ENCODE measurements at places on chromosomes 1 and 21. TPM values are rescaled to one million over a fixed set of nuclear protein-coding genes. Genes with fewer than 3 reads are reported as not detected.
A peak's percentile ranks its signal among the peaks of the same experiment; 100 is the strongest.

DNA sequence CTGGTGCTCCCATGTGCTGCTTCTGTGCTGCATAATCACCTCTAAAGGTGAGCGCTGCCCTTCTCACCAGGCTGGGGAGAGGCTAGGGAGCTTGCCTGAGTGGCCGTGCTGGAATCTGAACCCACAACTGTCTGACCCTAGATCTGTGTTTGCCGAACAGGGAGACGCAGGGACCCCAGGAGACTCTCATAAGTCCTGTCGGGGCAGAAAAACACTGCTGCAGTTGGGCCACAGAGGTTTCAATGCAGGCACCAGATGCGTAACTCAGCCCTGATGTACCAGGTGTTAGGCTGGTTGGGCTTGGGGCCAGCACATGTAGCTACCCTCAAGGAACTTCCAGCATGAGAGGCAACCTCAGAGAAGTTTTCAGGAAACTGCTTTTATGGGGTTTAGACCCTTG lies 49.5 kb upstream of the DMRTB1 start:
- DNase-seq, result no peak

GRCh38 chr1:226547754-226548191 lies 791 bp upstream of the STUM start:
- DNase-seq, result peak; percentile 58

GRCh38 chr1:47184090-47184821 lies 5.6 kb downstream of the PDZK1IP1 start:
- no peak for DNase-seq

DNA sequence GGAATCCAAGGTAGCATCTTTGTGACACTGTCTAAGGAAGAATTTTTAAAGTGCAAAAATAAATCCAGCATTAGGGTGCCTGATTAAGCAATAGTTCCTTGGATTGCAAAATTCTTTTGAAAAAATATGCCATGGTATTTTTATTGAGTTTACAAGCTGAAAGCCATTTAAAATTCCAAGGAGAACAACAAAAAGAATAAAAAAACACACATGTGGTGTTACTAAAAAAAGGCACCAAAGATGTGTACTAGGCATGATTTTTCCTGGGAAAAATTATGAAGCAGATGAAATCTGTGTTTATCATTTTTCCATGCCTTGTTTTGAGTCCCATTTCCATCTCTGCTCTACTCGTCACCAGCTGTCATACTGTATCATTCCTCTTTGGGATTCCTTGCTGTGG lies 157.0 kb upstream of the ZNHIT6 start:
- no peak for DNase-seq

The BCL2L15 gene
- total RNA-seq, result 2.2 TPM

The FCN3 gene
- not detected for total RNA-seq

- no peak for DNase-seq
Measured at GRCh38 chr1:172682812-172683211, 23.9 kb downstream of the FASLG start.

DNA sequence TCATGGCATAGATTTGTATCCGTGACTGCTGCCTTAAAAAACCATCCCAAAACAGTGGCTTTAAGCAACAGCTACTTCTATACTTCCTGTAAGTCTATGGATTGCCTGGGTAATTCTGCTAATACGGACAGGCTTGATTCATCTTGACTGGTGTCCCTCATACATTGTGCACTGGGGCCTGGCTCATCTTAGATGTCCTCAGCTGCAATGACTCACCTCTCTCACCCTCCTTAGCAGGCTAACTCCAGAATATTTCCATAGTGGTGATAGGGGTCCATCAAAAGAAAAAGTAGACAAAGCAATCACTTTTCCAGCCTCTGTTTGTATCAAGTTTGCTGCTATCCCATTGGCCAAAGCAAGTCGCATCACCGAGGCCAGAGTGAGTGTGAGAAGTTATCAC lies 409.1 kb upstream of the KAZN start:
- DNase-seq, result no peak

The LRRC7 gene
- 0.15 TPM for total RNA-seq

DNA sequence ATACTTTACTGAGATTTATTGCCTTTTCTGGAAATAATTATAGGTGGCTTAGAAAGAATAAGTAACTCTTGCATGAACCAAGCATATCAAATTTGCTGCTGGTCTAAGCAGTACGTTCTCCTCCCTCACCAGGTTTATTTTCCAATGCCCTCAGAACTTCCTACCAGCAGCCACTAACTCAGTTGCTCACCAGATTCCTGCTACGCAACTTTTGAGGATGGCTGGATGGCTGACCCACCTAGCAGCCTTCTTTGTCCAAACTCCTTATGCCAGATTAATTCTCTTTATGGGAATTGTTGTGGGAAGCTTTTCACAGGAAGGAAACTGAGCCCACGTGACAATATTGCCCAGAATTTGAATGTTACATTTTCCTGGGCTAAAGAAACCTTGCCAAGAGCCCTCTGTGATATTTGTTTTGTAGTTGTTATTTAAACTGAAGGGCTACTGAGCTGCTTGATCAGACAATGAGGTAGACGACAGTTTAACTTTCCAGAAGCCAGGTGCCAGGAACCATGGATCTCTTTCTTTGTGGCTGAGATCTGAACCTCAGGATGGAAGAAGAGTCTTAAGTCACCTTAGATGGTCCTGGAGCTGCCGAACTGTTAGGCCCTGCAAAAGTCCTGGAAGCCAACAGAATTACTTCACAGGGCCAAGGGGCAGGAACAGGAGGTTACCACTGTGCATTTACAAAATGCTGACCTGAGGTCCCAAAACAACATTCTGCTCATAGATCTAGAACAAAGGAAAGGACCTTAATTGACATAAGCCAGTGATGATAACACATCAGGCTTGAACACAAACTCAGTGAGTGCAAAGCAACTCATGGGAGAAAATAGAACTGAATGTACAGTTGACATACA lies 85.5 kb upstream of the ATP1A1 start:
- DNase-seq, result no peak

DNA sequence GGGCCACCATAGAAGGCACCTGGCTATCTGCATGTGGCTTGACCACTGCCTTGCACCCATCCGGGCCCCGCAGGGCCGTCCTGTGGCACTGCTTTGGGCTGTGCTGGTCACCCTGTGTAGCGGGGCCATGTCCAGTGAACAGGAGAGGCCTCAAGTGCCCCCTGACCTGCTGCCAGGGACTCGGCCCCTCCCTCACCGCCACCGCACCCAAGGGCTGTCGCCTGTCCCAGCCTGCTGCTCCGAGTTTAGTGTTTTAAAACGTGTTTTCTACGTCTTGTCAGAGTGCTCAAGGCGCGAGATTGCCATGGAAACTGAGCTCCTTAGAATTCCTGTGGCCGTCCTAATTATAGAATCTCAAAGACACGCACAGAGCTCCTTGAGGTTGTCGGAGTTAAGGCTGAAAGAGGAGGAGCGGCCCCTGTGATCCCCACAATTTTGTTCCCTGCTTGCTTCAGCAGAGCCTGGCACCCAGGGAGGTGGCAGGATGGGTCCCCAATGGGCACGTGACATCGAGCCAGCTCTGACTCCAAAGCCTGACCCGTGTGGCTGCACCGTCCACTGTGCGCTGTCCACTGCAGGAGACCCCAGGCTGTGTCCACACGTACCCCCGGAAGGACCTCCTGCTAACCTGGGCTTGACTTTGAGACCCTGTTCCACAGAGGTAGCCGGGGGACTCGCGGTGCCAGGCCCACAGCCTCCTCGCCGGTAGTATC lies 66.2 kb downstream of the FAAP20 start:
- no peak for DNase-seq

The ACTA1 gene
- total RNA-seq, result not detected

- DNase-seq, result no peak
Measured at GRCh38 chr21:40931197-40931596, 84.2 kb upstream of the DSCAM start.

The LCE3D gene
- total RNA-seq, result not detected

DNA sequence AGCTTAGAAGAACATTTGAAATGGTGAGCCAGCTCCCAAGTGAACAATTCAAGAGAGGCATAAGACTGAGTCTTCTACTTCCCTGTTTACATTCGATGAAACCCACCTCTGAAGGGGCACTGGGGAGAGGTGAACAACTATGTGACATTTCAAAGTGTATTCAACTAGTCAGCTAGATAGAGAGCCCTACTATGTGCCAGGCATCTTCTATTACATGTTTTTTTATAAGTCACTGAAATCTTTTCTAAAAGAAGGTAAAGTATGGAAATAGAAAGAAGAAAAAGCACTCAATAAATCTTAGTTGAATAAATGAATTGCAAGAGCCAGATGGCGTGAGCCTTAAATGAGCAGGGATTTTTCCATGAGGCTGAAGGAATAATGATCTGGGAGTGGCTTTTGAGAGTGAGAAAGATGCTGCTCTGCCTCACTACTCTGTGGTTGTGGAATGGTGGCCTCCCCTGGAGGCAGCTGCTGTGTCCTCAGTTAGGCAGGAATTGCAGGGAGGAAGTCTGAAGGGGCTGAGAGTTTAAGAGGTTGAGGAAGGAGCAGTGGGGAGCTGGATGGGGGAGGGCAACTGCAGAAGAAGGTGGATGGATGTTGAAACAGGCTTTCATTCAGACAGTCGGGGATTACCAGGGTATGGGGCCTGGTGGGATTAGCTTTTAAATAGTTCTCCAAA lies 10.4 kb upstream of the PTPRF start:
- no peak for DNase-seq

DNA sequence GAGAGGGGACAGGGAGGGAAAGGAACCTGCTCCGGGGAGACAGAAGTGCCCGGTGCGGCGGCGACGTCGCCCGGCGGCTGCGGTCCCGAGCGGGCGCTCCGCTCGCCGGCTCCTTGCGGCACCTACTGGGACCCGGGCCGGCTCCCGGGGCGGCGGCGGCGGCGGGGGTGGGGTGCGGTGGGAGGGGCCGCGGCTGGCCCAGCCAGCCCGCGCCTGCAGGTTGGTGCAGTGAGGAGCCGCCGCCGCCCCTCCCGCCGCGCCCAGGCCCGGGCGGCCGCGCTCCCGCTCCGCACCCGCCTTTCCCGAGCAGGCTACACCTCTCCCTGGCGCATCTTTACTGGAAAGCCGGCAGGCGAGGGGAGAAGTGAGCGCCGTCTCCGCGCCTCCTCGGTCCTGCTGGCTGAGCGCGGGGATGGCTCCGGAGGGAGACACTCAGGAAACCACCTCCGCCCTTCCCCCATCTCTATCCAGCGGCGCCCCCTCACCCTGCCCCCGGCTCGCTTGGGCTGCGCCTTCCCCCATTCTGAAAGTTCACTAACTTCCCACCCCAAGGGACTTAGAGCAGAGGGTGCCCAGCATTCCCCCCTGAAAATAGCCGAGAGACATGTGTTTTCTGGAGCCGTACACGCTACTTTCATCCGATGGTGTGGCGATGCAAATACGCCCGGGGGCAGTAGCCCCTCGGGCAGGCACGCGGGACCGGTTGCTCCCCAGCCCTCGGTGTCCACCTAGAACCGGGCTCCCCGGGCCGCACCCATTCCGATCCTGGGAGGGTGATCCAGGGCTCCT lies at the start of gene PLD5:
PLD5 (minus strand) TSS at position 127 of the 789 bp plus-strand sequence.
- DNase-seq, result no peak

The KMO gene
- total RNA-seq, result not detected

DNA sequence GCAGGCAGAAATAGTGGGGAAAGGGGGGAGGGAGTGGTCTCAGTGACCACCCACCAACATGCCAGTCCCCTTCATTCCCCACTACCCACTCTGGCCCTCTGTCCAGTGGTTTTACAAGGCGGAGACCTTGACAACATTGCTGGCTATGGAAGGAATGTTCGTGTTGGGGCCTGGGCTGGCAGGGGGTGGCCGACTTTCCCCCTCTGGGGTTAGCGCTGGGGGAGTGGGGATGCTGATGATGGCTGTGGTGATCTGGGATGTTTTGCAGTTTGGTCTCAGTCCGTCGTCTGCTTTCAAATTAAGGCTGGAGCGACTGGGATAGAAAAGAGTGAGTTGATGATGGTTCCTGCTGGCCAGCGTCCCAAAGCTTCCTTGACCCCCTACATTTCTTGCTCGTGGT lies 20.3 kb downstream of the DDX20 start:
- no peak for DNase-seq

GRCh38 chr1:207219979-207220889 lies 101.2 kb upstream of the CD55 start:
- no peak for DNase-seq

The NR5A2 gene
- total RNA-seq, result not detected

GRCh38 chr1:201625226-201625761 lies 86.4 kb downstream of the NAV1 start:
- no peak for DNase-seq

- no peak for DNase-seq
Measured at GRCh38 chr1:105368446-105368845, 1618.7 kb downstream of the AMY1C start.

DNA sequence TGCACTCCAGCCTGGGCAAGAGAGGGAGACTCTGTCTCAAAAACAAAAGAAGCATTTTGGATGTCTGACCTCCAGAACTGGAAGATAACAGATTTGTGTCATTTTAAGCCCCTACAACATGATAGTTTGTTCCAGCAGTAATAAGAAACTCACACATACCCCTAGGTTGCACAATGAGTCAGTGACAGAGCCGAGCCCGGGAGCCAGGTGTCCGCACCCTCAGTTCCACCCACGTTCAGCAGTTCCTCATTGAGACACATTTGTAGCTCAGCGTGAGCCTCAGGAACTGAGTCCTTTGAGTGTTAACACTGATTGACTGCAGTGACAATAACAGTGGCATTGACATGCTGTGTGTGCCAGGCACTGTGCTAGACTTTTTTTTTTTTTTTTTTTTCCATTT lies 19.8 kb downstream of the LRRC38 start:
- DNase-seq, result no peak

- DNase-seq, result no peak
Measured at GRCh38 chr1:71269179-71269578, 188.3 kb upstream of the ZRANB2 start.

The KNCN gene
- total RNA-seq, result not detected

The GSTM1 gene
- 18.7 TPM for total RNA-seq

DNA sequence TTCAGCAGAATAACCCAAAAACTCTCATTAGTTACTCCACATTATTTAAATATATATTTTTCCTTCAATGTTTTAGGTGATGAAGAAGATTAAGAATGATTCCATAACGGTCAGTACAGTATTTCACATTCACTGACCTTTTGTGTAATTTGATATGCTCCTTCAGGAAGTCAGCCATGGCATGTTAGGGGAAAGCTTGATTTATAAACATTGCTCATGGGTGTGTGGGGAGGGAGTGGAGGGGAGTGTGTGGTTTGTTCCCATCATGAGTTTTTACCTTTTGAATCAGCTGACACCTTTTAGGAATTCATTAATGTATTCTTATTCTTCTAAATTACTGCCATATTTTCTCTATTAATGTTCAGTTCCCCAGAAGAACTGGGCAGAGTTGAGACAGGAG lies 240.2 kb downstream of the ATG4C start:
- DNase-seq, result no peak

GRCh38 chr1:101235696-101236515 lies 913 bp upstream of the S1PR1 start:
- DNase-seq, result peak; percentile 93

- DNase-seq, result no peak
Measured at GRCh38 chr1:84208935-84209334, 64.9 kb downstream of the PRKACB start.

- no peak for DNase-seq
Measured at GRCh38 chr1:93612510-93612909, 69.1 kb downstream of the BCAR3 start.

- no peak for DNase-seq
Measured at GRCh38 chr1:185632659-185633423, 101.3 kb upstream of the HMCN1 start.

- DNase-seq, result no peak
Measured at GRCh38 chr1:19808351-19808750, 6.7 kb downstream of the RNF186 start.
